ENCODE measurements at places on chromosomes 3 and 15. TPM values are rescaled to one million over a fixed set of nuclear protein-coding genes. Genes with fewer than 3 reads are reported as not detected.

Gene PLA2G4D
- not detected for total RNA-seq

GRCh38 chr3:4850928-4851265 lies 128.3 kb upstream of the BHLHE40 start:
- no peak for DNase-seq
- no peak overlapping the region for H3K4me3 ChIP-seq
- no peak overlapping the region for H3K27ac ChIP-seq
- H3K27me3 ChIP-seq = no peaks in the 10 kb centered on the region

- no peaks in the 10 kb centered on the region for H3K36me3 ChIP-seq
- no peak overlapping the region for H3K4me3 ChIP-seq
- no peaks in the 10 kb centered on the region for H3K27me3 ChIP-seq
- no peak for DNase-seq
Observed at GRCh38 chr15:73781038-73781925, 28.1 kb upstream of the INSYN1 start.

DNA sequence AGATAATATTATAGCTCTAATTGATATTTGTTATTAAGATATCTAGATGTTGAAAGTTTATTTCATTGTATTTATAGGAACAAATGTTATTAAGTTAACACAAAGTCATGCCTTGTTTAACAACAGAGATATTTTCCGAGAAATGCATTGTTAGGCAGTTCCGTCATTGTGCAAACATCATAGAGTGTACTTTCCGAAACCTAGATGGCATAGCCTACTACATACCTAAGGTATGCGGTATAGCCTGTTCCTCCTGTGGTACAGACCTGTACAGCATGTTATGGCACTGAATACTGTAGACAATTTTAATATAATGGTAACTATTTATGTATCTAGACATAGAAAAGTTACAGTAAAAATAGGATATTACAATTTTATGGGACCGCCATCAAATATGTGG lies 114.3 kb downstream of the NAALADL2 start:
- DNase-seq = no peak
- no peaks in the 10 kb centered on the region for H3K27me3 ChIP-seq
- H3K4me1 ChIP-seq = no peaks in the 10 kb centered on the region
- H3K4me3 ChIP-seq = no peak overlapping the region

DNA sequence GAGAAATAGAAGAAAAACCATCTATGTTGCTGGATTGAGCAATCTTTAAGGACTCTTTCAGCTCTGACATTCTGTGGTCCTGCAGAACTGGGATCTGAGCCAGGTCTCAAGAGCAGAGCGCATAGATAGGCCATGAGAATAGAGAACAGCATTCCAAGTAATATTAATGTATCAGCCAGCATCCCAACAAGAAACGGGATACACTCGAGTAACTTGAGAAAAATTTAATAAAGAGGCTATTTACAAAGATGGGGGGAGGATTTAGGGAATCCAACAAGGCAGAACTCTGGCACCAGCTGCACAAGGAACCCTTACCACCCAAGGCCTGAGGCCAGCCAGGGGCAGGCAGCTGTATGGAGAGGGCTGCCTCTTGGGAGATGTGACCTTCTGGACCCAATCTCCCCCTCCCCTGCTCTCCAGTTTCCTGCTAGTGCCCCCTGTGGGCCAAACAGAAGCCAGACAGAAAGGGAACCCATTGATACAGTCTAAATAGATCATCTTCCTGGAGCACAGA lies 8.2 kb downstream of the TMOD2 start:
- no peaks in the 10 kb centered on the region for H3K36me3 ChIP-seq
- DNase-seq = peak; percentile 21
- H3K27me3 ChIP-seq = no peaks in the 10 kb centered on the region
- no peak overlapping the region for H3K4me3 ChIP-seq
- no peaks in the 10 kb centered on the region for H3K4me1 ChIP-seq

GRCh38 chr15:73485372-73485771 lies 42.4 kb downstream of the REC114 start:
- DNase-seq = no peak
- H3K4me3 ChIP-seq = no peak overlapping the region
- H3K36me3 ChIP-seq = no peaks in the 10 kb centered on the region
- H3K27me3 ChIP-seq = no peaks in the 10 kb centered on the region
- H3K27ac ChIP-seq = no peak overlapping the region

DNA sequence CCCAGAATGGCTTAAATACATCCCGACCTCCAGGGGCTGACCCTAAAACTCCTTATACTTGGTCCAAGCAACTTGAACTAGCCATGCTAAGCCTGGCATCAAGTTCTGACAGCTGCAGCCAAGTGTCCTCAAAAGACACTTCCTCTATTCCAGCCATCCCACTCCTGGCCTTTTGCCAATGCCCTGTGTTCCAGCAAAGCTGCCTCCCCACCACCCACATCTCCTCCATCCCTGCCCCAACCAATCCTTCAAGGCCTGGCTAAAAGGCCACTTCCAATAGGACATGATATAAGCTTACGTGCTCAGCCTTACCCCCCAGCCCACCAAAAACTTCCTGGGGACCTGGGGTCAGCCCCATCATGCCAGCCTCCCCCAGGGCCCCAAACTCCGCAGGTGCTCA lies 40.9 kb downstream of the SEMA3G start:
- no peak for DNase-seq
- no peak overlapping the region for H3K27ac ChIP-seq
- H3K27me3 ChIP-seq = no peaks in the 10 kb centered on the region
- no peak overlapping the region for H3K4me3 ChIP-seq
- H3K4me1 ChIP-seq = peaks cover 9% of the 10 kb centered on the region
- peaks cover 77% of the 10 kb centered on the region for H3K36me3 ChIP-seq

Gene GREM1
- total RNA-seq = 0.41 TPM

- DNase-seq = no peak
- H3K4me1 ChIP-seq = no peaks in the 10 kb centered on the region
- no peak overlapping the region for H3K27ac ChIP-seq
- H3K27me3 ChIP-seq = no peaks in the 10 kb centered on the region
Observed at GRCh38 chr15:70039917-70040316, 57.8 kb downstream of the TLE3 start.

Gene MUC20
- 2.8 TPM for total RNA-seq

- no peak for DNase-seq
- no peak overlapping the region for H3K27ac ChIP-seq
- no peaks in the 10 kb centered on the region for H3K27me3 ChIP-seq
- H3K4me3 ChIP-seq = no peak overlapping the region
Observed at GRCh38 chr3:146692254-146692653, 87.1 kb upstream of the PLSCR5 start.

Gene SYNPR
- total RNA-seq = not detected

Gene CADM2
- 7.7 TPM for total RNA-seq

DNA sequence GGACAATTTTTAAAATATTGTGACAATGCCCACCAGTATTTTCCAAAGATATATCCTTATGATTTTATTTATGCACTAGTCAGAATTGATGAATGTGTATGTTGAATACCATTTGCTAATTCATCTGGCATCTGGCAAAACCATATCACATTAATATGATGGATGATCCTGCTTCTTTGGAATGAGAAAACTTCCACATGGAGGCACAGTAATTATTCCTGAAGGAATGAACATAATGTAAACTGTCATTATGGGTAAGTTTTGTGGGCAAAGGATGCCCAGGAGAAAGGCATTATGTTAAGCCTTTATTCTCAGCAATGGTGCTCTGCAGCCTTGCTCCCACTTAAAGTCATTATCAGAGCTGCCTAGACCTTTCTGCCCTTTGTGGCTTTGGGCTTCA lies 113.0 kb upstream of the MME start:
- DNase-seq = no peak
- H3K4me1 ChIP-seq = peaks cover 14% of the 10 kb centered on the region
- H3K36me3 ChIP-seq = no peaks in the 10 kb centered on the region

DNA sequence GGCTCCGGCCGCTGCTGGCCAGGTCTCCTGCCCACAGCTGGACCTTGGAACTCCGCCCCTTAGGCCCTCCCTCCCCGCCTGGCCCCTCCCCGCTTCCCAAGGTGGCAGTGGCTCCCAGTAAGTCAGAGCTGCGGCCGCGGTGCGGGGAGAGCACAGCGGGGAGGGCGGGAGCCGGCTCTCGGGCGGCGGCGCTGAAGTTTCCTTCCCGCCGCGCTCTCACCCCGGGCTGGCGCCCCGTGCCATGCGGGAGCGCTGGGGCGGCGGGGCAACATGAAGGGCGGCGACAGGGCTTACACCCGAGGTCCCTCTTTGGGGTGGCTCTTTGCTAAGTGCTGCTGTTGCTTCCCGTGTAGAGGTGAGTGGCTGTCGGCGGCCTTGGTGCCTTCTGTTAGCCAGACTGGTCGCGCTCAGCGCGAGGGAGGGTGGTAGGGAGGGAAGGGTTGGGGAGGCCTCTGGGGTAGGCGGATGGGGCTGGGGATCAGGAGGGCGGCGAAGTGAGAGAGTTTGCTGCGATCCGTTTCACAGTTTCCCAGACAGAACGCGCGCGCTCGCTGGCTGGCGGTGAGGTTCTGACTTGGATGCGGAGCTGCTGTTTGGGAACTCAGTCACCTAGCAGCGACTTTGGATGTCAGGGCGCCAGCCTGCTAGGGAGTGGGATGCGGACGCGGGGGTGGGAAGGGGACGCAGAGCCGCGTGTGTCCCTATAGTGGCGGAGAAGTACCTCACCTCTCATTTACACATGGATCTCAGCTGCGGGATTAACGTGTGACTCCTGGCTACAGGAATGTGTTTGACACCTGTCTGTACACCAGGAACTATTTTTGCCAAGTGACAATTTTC lies 145.5 kb upstream of the UMPS start:
- H3K36me3 ChIP-seq = no peaks in the 10 kb centered on the region
- H3K27me3 ChIP-seq = no peaks in the 10 kb centered on the region
- peak overlapping the region; percentile 89 for H3K4me3 ChIP-seq
- peak overlapping the region; percentile 95 for H3K27ac ChIP-seq
- DNase-seq = peak; percentile 71

GRCh38 chr3:172591876-172592771 lies 68.9 kb upstream of the TNFSF10 start:
- H3K36me3 ChIP-seq = no peaks in the 10 kb centered on the region
- no peak for DNase-seq
- peaks cover 15% of the 10 kb centered on the region for H3K4me1 ChIP-seq
- no peak overlapping the region for H3K4me3 ChIP-seq
- H3K27ac ChIP-seq = no peak overlapping the region

- no peak overlapping the region for H3K4me3 ChIP-seq
- no peaks in the 10 kb centered on the region for H3K4me1 ChIP-seq
- H3K27me3 ChIP-seq = no peaks in the 10 kb centered on the region
- H3K36me3 ChIP-seq = no peaks in the 10 kb centered on the region
- no peak overlapping the region for H3K27ac ChIP-seq
Observed at GRCh38 chr3:13147344-13147743, 74.1 kb upstream of the IQSEC1 start.

Gene STAC
- total RNA-seq = 1.7 TPM

Gene CFAP91
- total RNA-seq = 0.36 TPM

GRCh38 chr3:16838561-16838960 lies 46.2 kb upstream of the PLCL2 start:
- H3K4me3 ChIP-seq = peak overlapping the region; percentile 44
- peaks cover 52% of the 10 kb centered on the region for H3K4me1 ChIP-seq
- H3K36me3 ChIP-seq = no peaks in the 10 kb centered on the region
- no peaks in the 10 kb centered on the region for H3K27me3 ChIP-seq

DNA sequence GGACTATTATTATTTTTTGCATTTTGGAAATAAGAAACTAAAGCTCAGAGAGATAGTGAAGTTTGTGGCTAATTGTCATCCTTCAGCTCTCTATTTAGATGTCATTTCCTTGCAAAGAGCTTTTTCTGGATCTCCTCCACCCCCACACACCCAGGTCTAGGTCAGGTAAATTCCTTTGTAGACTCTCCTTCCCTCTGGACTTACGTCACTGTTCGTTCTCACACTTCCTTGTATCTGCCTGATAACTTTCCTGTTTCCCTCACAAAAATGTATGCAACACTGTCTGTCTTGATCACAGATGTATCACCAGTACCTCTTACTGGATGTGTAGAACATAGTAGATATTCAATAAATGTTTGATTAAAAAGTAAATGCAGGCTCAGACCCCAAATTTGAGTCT lies 6.1 kb upstream of the MB21D2 start:
- no peaks in the 10 kb centered on the region for H3K36me3 ChIP-seq
- no peak overlapping the region for H3K27ac ChIP-seq
- no peaks in the 10 kb centered on the region for H3K4me1 ChIP-seq
- H3K27me3 ChIP-seq = no peaks in the 10 kb centered on the region
- DNase-seq = no peak

DNA sequence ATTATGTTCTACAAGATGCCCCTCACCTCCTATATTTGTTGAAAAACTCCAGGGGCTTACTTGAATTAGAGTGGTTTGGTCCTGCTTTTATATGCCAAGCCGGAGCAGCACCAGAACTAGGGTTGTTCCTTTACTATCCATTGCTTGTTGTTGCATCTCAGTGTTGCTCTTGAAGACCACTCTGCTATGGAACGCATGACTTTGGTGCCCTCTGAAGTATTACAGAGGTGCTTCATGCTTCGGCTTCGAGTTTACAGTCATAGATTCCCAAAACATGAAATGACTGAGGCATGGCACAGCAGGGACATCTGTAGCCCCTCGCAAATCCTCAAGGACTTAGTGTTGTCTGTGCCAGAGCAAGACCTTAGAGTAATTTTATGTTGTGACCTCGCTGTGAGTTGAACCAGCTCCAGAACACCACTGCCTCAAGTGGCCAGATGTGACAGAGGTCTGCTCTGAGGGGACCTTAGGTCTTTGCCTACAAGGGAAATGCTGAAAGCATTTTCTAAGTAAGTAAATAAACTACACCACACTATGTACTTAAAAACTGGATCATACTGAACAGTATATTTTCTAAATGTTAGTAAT lies 67.2 kb upstream of the SIAH2 start:
- peaks cover 5% of the 10 kb centered on the region for H3K27me3 ChIP-seq
- no peak for DNase-seq
- H3K4me3 ChIP-seq = no peak overlapping the region
- no peaks in the 10 kb centered on the region for H3K4me1 ChIP-seq
- no peaks in the 10 kb centered on the region for H3K36me3 ChIP-seq

Gene KNG1
- total RNA-seq = 1.2 TPM

- no peaks in the 10 kb centered on the region for H3K4me1 ChIP-seq
- no peak overlapping the region for H3K27ac ChIP-seq
- H3K27me3 ChIP-seq = no peaks in the 10 kb centered on the region
- H3K36me3 ChIP-seq = no peaks in the 10 kb centered on the region
- no peak for DNase-seq
- no peak overlapping the region for H3K4me3 ChIP-seq
Observed at GRCh38 chr3:145971186-145971585, 189.8 kb downstream of the PLOD2 start.

- H3K4me1 ChIP-seq = no peaks in the 10 kb centered on the region
- H3K27me3 ChIP-seq = no peaks in the 10 kb centered on the region
- H3K4me3 ChIP-seq = no peak overlapping the region
Observed at GRCh38 chr3:173819368-173819767, 421.8 kb downstream of the NLGN1 start.

- DNase-seq = no peak
- H3K27ac ChIP-seq = no peak overlapping the region
- no peaks in the 10 kb centered on the region for H3K4me1 ChIP-seq
Observed at GRCh38 chr3:139113231-139113992, 68.7 kb upstream of the PRR23C start.

Gene PDZRN3
- 27.1 TPM for total RNA-seq

Gene FOXB1
- not detected for total RNA-seq

- no peak overlapping the region for H3K4me3 ChIP-seq
- no peak overlapping the region for H3K27ac ChIP-seq
- no peaks in the 10 kb centered on the region for H3K27me3 ChIP-seq
- H3K4me1 ChIP-seq = peaks cover 7% of the 10 kb centered on the region
- H3K36me3 ChIP-seq = no peaks in the 10 kb centered on the region
Observed at GRCh38 chr3:71511037-71511436, 72.5 kb downstream of the FOXP1 start.

Gene SERPINI2
- total RNA-seq = not detected

Gene PIF1
- not detected for total RNA-seq

- no peak for DNase-seq
- H3K4me1 ChIP-seq = no peaks in the 10 kb centered on the region
- no peak overlapping the region for H3K4me3 ChIP-seq
- no peaks in the 10 kb centered on the region for H3K36me3 ChIP-seq
- H3K27ac ChIP-seq = no peak overlapping the region
Observed at GRCh38 chr3:20904671-20905070, 718.7 kb upstream of the SGO1 start.

Gene CMTM8
- 2.6 TPM for total RNA-seq
